ENCODE measurements at places on chromosomes 12 and 14. TPM values are rescaled to one million over a fixed set of nuclear protein-coding genes. Genes with fewer than 3 reads are reported as not detected.

The HOXC9 gene
- total RNA-seq = 2.9 TPM

The GPHB5 gene
- total RNA-seq = not detected

The LGMN gene
- total RNA-seq = 94.2 TPM

The NUMB gene
- total RNA-seq = 66.2 TPM

The PPM1H gene
- 151 TPM for total RNA-seq

The TAS2R42 gene
- not detected for total RNA-seq

The KRT71 gene
- 1.5 TPM for total RNA-seq

The SRRM4 gene
- total RNA-seq = not detected

The LBHD2 gene
- not detected for total RNA-seq

The PRR4 gene
- 8.4 TPM for total RNA-seq

Data from Caco-2 (cell line).